Type B pancreatic cell (in vitro differentiated cells): ENCODE measurements at places on chromosomes 13 and 19. TPM values are rescaled to one million over a fixed set of nuclear protein-coding genes. Genes with fewer than 3 reads are reported as not detected.

Gene MEF2B
- total RNA-seq = 1.5 and 1.6 TPM in 2 replicates

Gene JUNB
- 31.3 and 116 TPM in 2 replicates for total RNA-seq

Gene DIRAS1
- total RNA-seq = 5.9 and 10.4 TPM in 2 replicates

Gene ZNF420
- 13.3 and 17.3 TPM in 2 replicates for total RNA-seq

Gene CD209
- not detected in 2 replicates for total RNA-seq

Gene NFIX
- total RNA-seq = 4.2 and 12.4 TPM in 2 replicates

Gene WDR62
- 3.3 and 12.5 TPM in 2 replicates for total RNA-seq
